ENCODE measurements at places on chromosomes 2 and 18. TPM values are rescaled to one million over a fixed set of nuclear protein-coding genes. Genes with fewer than 3 reads are reported as not detected.

Gene MDH1
- 1,118 TPM for polyA plus RNA-seq

Gene GATA6
- polyA plus RNA-seq: 42.1 TPM

Gene INPP5D
- polyA plus RNA-seq: 4.1 TPM

- no peaks in the 10 kb centered on the region for H3K4me1 ChIP-seq
- H3K27ac ChIP-seq: no peak overlapping the region
- no peak overlapping the region for H3K4me3 ChIP-seq
- H3K27me3 ChIP-seq: no peaks in the 10 kb centered on the region
Measured at GRCh38 chr2:188765522-188766470, 208.4 kb upstream of the COL3A1 start.

DNA sequence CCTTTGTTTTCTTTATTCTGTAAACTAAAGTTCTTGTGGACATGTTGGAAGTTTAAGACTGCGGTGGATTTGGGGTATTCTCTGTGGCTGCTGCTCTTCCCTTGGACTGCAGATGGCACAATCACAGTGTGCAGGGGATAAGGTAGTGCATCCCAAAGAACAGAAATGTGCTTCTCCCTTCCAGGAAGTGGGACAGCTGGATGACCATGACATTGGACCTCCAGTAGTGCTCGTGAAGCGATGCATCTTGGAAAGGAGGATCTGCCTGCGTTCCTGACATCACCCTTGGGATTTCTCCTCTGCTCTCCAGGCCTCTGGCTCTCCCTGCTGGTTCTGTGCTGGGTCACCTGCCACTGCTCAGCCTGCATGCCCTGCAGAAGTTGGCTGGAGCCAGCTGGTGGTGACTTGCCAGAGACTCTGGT is 109.9 kb downstream of the SLC4A3 start:
- no peaks in the 10 kb centered on the region for H3K4me1 ChIP-seq
- DNase-seq: peak; percentile 52
- H3K27me3 ChIP-seq: no peaks in the 10 kb centered on the region
- no peak overlapping the region for H3K27ac ChIP-seq

GRCh38 chr2:200305797-200306195 is 697 bp upstream of the SPATS2L start:
- H3K4me1 ChIP-seq: peaks cover 22% of the 10 kb centered on the region
- peak overlapping the region; percentile 89 for H3K27ac ChIP-seq
- no peaks in the 10 kb centered on the region for H3K36me3 ChIP-seq
- peak overlapping the region; percentile 92 for H3K4me3 ChIP-seq
- peak; percentile 42 for DNase-seq
- H3K27me3 ChIP-seq: no peaks in the 10 kb centered on the region

- no peak overlapping the region for H3K27ac ChIP-seq
- no peak overlapping the region for H3K4me3 ChIP-seq
- no peaks in the 10 kb centered on the region for H3K4me1 ChIP-seq
- no peaks in the 10 kb centered on the region for H3K36me3 ChIP-seq
- no peaks in the 10 kb centered on the region for H3K27me3 ChIP-seq
Measured at GRCh38 chr2:132941296-132942020, 271.5 kb upstream of the LYPD1 start.

DNA sequence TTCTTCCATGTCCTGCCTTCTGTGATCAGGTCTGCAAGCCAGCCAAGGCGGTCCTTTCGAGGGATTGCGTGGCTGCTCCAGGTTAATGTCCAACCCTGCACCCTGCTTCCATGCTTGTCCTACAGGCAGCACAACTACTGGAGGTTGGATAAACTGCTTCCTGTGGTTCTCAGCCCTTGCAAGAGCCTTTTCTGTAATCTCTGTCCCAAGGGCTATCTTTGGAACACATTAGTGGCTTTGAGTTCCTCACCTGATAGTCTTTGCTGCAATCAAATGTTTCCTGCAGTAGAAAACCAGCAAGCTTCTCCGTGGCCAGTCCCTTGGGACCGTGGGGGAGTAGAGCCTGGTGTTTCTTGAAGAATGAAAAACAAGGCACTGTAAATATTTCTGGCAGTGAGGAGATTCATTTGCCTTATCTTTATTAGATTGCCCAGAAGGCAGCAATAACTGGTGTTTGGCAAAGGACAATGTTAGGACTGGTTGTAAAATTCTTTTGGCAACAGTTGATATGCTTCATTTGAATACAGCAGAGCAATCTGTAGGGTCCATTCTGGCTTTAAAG is 214.4 kb downstream of the FHOD3 start:
- H3K27ac ChIP-seq: no peak overlapping the region
- no peak overlapping the region for H3K4me3 ChIP-seq
- H3K36me3 ChIP-seq: no peaks in the 10 kb centered on the region
- peaks cover 25% of the 10 kb centered on the region for H3K4me1 ChIP-seq
- no peak for DNase-seq
- no peaks in the 10 kb centered on the region for H3K27me3 ChIP-seq

GRCh38 chr2:215722986-215723630 is 287.2 kb upstream of the FN1 start:
- H3K4me3 ChIP-seq: no peak overlapping the region
- no peaks in the 10 kb centered on the region for H3K27me3 ChIP-seq
- peaks cover 8% of the 10 kb centered on the region for H3K4me1 ChIP-seq
- H3K27ac ChIP-seq: no peak overlapping the region

DNA sequence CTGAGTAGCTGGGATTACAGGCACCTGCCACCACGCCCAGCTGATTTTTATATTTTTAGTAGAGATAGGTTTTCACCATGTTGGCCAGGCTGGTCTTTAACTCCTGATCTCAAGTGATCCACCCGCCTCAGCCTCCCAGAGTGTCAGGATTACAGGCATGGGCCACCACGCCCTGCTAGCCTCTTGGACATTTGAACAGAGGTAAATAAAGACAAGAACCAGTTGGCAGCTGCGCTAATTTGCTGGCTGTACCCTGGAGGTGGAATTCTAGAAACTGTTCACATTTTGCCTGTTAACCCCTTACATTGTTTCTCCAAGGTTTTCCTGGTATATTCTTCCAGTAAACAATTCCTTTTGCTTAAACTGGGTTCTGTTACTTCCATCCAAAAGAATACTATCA is 132.9 kb downstream of the CDH2 start:
- no peak overlapping the region for H3K27ac ChIP-seq
- no peaks in the 10 kb centered on the region for H3K36me3 ChIP-seq
- DNase-seq: no peak
- no peak overlapping the region for H3K4me3 ChIP-seq
- H3K27me3 ChIP-seq: no peaks in the 10 kb centered on the region
- peaks cover 4% of the 10 kb centered on the region for H3K4me1 ChIP-seq

DNA sequence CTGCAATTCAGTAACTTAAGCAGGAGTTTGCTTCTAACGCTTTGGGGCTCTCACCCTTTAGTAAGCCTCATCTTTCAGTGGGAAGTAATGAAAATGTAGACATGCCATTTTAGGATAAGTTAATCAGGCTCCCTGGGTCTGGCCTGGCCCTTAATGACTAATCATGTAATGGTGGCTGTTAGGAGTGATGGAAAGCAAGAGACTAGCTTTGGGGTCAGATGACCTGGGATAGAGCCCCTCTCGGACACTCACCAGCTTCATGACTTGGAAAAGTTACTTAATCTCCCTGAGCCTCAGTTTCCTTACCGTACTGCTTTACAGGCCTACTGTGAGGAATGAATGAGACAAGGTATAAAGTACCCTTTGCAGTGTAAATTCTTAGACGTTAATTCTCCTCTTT is 194.4 kb downstream of the LPIN1 start:
- no peak for DNase-seq
- no peaks in the 10 kb centered on the region for H3K27me3 ChIP-seq
- no peak overlapping the region for H3K27ac ChIP-seq
- no peaks in the 10 kb centered on the region for H3K4me1 ChIP-seq

- H3K4me1 ChIP-seq: peaks cover 11% of the 10 kb centered on the region
- H3K27me3 ChIP-seq: peaks cover 2% of the 10 kb centered on the region
- H3K27ac ChIP-seq: peak overlapping the region; percentile 93
- peak overlapping the region; percentile 98 for H3K4me3 ChIP-seq
- no peak for DNase-seq
Measured at GRCh38 chr2:238427435-238428162, 872 bp downstream of the ASB1 start.

GRCh38 chr2:179140571-179140970 is 90.6 kb upstream of the CCDC141 start:
- peaks cover 7% of the 10 kb centered on the region for H3K36me3 ChIP-seq
- DNase-seq: no peak

All from heart left ventricle (tissue), 16 donors.